ENCODE measurements at places on chromosomes 11 and 22. TPM values are rescaled to one million over a fixed set of nuclear protein-coding genes. Genes with fewer than 3 reads are reported as not detected.

The ANGPTL5 gene
- total RNA-seq: not detected

The RASL10A gene
- 0.62 TPM for total RNA-seq

The CCDC81 gene
- 0.83 TPM for total RNA-seq

The RIC3 gene
- total RNA-seq: 5.0 TPM

The OR8B2 gene
- total RNA-seq: not detected

The NXPE1 gene
- total RNA-seq: not detected

The OR52A5 gene
- not detected for total RNA-seq

The PTPRCAP gene
- 97.4 TPM for total RNA-seq

The OR52A1 gene
- not detected for total RNA-seq

The CASP5 gene
- total RNA-seq: not detected

The HEPN1 gene
- not detected for total RNA-seq
